Spleen (tissue), 13 donors: ENCODE measurements at places on chromosomes 5 and 9.

DNA sequence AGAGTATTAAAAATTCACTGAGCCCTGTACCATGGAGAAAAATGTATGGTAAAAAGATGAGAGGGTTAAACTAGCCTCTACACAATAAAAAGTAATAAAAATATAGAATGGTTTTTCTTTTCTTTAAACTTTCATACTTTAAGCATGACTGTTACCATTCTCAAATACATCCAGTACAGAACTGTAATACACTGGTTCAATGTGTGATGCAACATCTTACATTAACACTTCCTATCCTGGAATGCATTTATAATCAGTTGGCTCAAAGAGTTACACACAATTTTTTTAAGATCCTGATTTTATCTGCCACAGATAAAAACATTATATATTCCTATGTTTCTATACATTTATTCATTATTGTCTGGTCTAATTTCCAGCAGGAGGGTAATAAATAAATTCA, 4.7 kb downstream of the GNAQ start:
- no peaks in the 10 kb centered on the region for H3K27me3 ChIP-seq
- no peak overlapping the region for H3K27ac ChIP-seq
- DNase-seq, result no peak
- H3K4me3 ChIP-seq, result no peak overlapping the region
- no peaks in the 10 kb centered on the region for H3K36me3 ChIP-seq

DNA sequence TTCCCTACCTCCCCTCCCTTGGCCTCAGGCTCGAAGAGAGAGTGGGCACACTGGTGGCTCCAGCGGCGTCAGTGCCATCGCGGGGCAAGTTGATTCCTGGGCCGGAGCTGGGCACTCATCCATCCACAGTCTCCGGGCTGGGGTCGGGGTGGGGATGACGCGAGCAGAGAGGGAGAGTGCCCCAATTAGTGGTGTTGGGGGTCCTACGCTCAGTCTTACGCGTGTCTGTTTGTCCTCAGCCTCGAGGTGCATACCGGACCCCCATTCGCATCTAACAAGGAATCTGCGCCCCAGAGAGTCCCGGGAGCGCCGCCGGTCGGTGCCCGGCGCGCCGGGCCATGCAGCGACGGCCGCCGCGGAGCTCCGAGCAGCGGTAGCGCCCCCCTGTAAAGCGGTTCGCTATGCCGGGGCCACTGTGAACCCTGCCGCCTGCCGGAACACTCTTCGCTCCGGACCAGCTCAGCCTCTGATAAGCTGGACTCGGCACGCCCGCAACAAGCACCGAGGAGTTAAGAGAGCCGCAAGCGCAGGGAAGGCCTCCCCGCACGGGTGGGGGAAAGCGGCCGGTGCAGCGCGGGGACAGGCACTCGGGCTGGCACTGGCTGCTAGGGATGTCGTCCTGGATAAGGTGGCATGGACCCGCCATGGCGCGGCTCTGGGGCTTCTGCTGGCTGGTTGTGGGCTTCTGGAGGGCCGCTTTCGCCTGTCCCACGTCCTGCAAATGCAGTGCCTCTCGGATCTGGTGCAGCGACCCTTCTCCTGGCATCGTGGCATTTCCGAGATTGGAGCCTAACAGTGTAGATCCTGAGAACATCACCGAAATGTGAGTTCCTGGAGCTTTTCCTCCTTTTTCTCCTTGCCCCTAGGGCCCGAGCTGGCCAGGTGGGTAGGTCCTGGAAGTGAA, 861 bp downstream of the NTRK2 start:
- peak; percentile 72 for DNase-seq
- no peaks in the 10 kb centered on the region for H3K36me3 ChIP-seq
- peak overlapping the region; percentile 29 for H3K27ac ChIP-seq
- H3K27me3 ChIP-seq, result no peaks in the 10 kb centered on the region

DNA sequence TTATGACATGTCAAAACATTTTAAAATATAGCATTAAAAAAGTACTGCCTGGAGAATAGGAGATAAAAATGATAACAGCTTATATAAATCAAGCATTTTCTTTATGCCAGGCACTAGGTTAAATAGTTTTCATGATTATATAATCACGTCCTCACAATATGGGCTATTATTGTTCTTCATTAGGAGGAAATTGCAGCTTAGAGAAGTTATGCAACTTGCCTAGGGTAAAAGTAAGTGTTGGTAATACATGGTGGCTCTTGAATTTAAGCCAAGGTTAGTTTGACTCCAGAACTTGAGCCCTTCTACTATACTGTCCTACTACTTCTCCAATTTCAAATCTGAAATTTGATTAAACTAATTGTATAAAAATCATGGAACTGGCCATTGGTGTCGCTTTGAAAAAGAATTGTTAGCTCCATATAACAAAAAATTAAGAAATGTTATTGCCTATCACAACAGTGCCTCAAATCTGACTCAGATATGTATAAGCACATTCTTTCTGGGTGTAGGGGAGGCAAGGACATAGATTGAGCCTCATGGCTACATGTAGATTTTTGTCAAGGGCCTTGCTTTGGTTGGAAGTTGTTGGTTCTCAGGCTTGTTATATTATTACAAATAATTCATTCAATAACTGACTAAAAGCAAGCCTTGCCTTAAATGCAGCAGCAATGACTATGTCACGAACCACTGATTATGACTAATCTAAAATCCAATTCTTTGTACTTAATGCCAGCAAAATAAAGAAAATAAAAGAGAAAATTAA, 223.5 kb upstream of the DAB2 start:
- no peak for DNase-seq
- no peak overlapping the region for H3K27ac ChIP-seq
- no peaks in the 10 kb centered on the region for H3K27me3 ChIP-seq
- no peak overlapping the region for H3K4me3 ChIP-seq
- no peaks in the 10 kb centered on the region for H3K4me1 ChIP-seq

DNA sequence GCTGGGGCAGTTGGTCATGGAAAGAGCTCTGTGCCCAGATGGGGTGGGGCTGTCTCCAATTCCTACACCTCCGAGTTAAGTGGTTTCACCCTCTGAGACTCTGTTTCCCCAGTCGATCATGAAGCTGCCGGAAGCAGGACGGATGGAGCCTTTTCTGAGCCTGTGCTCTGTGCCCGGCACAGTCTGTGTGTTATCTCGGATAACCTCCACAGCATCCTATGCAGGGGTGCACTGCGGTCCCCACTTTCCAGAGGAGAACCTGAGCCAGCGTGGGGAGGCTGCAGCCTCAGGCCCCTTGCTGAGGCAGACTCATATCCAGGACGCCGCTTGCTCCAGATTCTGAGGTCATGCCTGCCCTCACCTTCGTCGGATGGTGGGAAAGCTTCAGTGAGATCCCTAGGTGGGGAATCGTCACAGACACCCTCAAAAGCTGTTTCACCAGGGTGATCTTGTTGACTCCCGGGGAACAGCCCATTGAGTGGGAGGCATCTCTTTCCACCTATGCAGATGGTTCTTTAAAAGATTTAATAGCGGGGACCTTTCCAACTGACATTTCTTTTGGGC, 6.9 kb upstream of the COL5A1 start:
- H3K4me3 ChIP-seq, result no peak overlapping the region
- H3K27ac ChIP-seq, result no peak overlapping the region
- DNase-seq, result peak; percentile 54
- no peaks in the 10 kb centered on the region for H3K27me3 ChIP-seq
- H3K36me3 ChIP-seq, result no peaks in the 10 kb centered on the region

DNA sequence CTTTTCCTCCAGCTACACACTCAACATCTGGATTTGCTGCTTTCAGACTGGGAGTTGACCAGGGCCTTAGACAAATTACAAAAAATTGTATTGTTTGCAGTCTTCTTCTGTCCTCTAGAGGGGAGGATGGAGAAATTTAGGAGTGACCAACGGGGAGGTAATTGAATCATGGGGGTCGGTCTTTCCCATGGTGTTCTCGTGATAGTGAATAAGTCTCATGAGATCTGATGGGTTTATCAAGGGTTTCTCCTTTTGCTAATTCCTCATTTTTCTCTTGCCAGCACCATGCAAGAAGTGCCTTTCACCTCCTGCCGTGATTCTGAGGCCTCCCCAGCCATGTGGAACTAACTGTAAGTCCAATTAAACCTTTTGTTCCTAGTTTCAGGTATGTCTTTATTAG, 4.2 kb downstream of the IFNA8 start:
- DNase-seq, result no peak
- H3K36me3 ChIP-seq, result no peaks in the 10 kb centered on the region
- H3K27me3 ChIP-seq, result no peaks in the 10 kb centered on the region
- no peak overlapping the region for H3K4me3 ChIP-seq
- H3K27ac ChIP-seq, result no peak overlapping the region

DNA sequence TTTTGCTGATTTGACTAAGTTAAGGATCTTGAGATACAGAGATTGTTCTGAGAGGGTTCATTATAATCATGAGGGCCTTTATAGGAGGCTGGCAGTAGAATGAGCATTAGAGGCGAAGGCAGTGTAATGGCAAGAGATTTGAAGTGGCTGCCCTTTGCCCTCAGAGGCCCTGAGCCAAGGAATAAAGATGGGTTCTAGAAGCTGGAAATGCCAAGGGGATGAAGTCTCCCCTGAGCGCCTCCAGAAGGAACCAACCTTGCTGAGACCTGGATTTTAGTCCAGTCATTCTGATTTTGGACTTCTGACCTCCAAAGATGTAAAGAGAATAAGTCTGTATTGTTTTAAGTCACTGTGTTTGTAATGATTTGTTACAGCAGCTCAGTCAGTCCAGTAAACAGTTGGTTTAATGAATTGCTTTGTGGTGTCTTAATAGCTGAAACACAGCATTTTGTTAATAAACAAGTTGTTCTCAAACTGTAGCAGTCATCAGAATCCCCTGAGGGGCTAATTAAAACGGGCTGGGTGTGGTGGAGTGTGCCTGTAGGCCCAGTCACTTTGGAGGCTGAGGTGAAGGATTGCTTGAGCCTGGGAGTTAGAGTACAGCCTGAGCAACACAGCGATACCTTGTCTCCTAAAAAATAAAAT, 23.2 kb downstream of the GLRX start:
- no peak overlapping the region for H3K27ac ChIP-seq
- H3K27me3 ChIP-seq, result no peaks in the 10 kb centered on the region

GRCh38 chr5:158560170-158560569, 539.5 kb downstream of the EBF1 start:
- H3K27me3 ChIP-seq, result no peaks in the 10 kb centered on the region
- no peaks in the 10 kb centered on the region for H3K36me3 ChIP-seq
- peak; percentile 77 for DNase-seq
- H3K4me1 ChIP-seq, result peaks cover 15% of the 10 kb centered on the region
- H3K27ac ChIP-seq, result no peak overlapping the region

DNA sequence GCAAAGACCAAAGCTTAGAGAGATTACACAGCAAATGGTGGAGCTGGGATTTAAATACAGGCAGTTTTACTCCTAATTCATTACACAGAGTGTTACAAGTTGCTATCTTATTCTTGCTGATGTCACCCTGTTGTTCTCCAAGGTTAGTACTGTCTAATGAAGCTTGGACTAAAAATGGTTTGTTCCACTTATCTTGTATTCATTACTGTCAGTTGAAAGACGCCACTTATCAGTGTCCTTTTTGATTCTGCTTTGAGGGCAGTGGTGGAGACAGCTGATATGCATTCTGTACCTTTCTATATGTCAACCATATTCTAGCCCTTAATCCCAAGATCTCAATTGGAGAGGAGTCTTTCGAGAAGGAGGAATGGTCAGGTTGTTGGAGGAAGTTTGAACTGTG, 14.0 kb upstream of the DENND4C start:
- H3K4me3 ChIP-seq, result no peak overlapping the region
- no peaks in the 10 kb centered on the region for H3K4me1 ChIP-seq
- no peaks in the 10 kb centered on the region for H3K27me3 ChIP-seq
- no peaks in the 10 kb centered on the region for H3K36me3 ChIP-seq
- H3K27ac ChIP-seq, result no peak overlapping the region

- H3K4me1 ChIP-seq, result peaks cover 13% of the 10 kb centered on the region
- no peaks in the 10 kb centered on the region for H3K36me3 ChIP-seq
- no peak for DNase-seq
- H3K27me3 ChIP-seq, result no peaks in the 10 kb centered on the region
- H3K4me3 ChIP-seq, result no peak overlapping the region
- no peak overlapping the region for H3K27ac ChIP-seq
Measured at GRCh38 chr9:129649726-129650679, 8.1 kb upstream of the ASB6 start.
